ENCODE measurements at places on chromosomes 5 and 9. TPM values are rescaled to one million over a fixed set of nuclear protein-coding genes. Genes with fewer than 3 reads are reported as not detected.

The SPTLC1 gene
- 55.1 TPM for total RNA-seq

The SLC12A7 gene
- 32.6 TPM for total RNA-seq

The ENTPD8 gene
- not detected for total RNA-seq

The WNT8A gene
- not detected for total RNA-seq

The ZBTB5 gene
- 10.6 TPM for total RNA-seq

The SLC25A48 gene
- total RNA-seq, result not detected

The TXNDC8 gene
- not detected for total RNA-seq

The DOCK8 gene
- total RNA-seq, result 374 TPM

The SARDH gene
- 0.50 TPM for total RNA-seq

The FOXD4L3 gene
- total RNA-seq, result not detected

The PDE8B gene
- total RNA-seq, result 0.05 TPM

The EQTN gene
- total RNA-seq, result not detected

The IRX1 gene
- total RNA-seq, result not detected

The CER1 gene
- total RNA-seq, result not detected

The C9orf153 gene
- total RNA-seq, result not detected

The FREM1 gene
- not detected for total RNA-seq

The SCGB3A2 gene
- not detected for total RNA-seq

The C5orf34 gene
- total RNA-seq, result 7.7 TPM

The SLC34A1 gene
- total RNA-seq, result 1.5 TPM

The SLC25A46 gene
- 45.0 TPM for total RNA-seq

Data from activated CD4-positive, alpha-beta memory T cell treated with anti-CD3 and anti-CD28 coated beads, Interleukin-2, amount 10 ng/mL, durations not matched to agents 7 days and 5 days (primary cell).